Stimulated activated CD8-positive, alpha-beta memory T cell treated with anti-CD3 and anti-CD28 coated beads, Interleukin-15, amount 100 ng/mL, for 48 hours (primary cell): ENCODE measurements at places on chromosomes 7 and 10.

DNA sequence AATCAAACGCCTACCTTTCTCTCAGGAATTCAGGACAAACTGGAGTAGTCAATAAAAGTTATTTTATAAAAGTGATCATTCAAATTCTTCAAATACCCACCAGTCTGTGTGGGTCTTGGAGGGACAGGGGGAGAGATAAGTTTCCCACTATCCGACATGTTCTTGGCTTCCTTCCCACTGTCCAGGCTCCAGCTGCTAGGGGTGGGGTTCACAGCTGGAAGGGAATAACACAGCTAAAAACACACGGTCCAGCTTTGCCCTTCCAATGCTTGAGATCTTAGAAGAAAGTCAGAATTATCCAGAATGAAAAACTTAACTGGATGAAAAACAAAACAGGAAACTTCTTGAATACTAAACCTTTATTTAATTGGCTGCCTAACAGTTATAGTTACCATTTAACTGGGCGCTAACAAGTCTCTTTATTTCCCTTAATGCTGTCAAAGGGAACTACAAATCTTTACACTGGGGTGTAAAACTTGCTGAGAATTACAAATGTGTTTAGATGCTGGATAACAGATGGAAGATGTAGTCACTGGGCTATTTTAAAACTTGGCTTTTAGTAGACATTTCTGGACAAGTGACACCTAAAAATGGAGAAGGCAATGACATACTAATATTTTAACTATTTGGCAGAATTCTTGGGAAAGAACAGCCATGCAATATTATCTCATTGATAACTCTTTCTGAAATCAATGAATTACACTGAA lies 172.8 kb upstream of the IMMP2L start:
- no peak for DNase-seq

- no peak for DNase-seq
Measured at GRCh38 chr7:154968336-154969001, 34.5 kb downstream of the PAXIP1 start.

- no peak for DNase-seq
Measured at GRCh38 chr7:121202834-121203233, 126.0 kb upstream of the WNT16 start.

DNA sequence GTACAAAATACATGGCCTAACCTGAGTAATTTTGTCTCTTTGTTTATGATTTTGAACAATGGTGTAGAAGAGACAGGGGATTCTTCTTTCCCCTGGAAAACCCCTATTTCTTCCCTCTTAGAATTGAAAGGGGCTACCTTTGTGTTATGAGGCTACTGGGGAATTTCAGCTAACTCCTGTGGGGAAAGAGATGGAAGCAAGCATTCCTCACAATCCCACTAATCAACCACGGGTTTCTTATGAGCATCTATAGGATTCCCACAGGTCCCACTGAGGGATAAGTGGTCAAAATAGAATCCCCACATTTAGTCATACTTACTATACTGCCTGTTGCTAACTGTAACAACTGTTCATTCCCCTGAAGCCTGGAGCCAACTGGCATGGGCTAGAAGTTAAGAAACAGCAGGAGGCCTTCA lies 32.2 kb upstream of the ITGB8 start:
- DNase-seq = no peak

DNA sequence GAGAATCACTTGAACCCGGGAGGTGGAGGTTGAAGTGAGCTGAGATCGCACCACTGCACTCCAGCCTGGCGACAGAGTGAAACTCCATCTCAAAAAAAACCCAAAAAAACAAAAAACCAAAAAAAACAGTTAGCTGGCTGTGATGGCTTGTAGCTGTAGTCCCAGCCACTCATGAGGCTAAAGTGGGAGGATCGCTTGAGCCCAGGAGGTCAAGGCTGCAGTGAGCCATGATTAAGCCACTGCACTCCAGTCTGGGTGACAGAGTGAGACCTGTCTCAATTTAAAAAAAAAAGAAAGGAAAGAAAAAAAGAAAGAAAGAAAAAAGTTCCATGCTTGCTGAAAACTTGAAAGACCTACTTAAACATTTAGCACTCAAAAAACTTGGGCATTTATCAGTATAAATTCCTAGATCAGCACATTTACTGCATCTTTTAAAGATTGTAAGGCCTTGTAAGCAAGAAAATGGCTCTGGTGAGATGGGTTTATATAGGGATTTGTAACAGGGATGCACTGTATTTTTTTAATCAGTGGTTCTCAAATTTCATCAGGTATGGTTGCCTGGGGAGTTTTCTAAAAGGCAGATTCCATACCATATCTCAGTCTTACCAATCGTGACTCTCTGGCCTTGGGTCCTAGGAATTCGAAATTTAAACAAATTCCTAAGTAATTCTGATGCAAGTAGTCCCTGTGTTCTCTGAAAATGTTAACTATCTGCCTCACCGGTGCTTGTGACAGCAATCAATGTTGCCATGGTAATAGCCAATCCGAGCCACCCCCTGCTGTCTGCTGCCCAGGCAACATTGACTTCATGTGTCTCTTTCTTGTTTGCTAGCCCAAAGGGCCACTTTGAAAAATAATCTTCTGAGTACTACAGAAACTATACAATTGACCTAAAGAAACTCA lies 11.5 kb upstream of the NT5C2 start:
- DNase-seq = no peak

GRCh38 chr10:93236393-93237040 lies 162.8 kb downstream of the CYP26A1 start:
- no peak for DNase-seq

DNA sequence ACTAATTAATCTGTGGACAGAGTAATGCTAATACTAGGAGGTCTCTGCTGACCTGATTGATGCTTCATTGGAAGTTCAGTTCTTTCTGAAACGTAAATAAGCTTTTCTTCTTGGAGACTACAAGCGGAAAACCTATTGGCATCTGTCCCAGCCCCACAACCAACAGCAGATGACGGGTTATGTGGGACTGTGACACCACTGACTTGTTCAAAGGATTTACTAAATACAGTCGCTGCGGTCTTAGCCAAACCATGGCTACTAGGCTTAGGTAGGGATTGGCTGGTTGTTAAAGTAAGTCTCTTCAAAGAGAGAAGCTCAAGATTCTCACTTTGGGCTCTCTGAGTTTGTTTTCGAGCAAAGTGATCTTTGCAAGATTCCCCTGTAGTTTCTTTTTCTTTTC lies 68.3 kb downstream of the HYCC1 start:
- DNase-seq = no peak

DNA sequence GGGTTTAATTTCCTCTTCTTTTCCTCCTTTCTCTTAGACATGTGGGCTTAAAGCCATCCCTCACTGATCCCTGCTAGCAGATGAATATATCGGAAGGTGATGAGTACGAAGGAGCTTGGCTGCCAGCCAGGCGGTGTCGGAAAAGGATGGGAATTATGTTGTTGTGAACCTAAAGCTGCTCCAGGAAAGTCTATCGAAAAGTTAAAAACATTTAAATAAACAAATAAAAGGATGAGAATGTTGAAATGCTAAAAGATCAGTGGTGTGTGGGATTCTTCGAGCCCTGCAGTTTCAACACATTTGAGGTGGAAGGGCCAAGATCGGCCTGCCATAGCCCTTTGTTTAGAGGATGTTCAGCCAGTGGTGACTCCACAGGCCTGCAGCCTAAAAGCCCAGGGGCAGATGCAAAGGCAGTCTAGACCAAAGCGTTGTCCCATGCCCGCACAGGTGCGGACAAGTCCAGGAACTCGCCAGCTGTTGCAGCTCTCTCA lies 107.9 kb downstream of the JCAD start:
- no peak for DNase-seq

DNA sequence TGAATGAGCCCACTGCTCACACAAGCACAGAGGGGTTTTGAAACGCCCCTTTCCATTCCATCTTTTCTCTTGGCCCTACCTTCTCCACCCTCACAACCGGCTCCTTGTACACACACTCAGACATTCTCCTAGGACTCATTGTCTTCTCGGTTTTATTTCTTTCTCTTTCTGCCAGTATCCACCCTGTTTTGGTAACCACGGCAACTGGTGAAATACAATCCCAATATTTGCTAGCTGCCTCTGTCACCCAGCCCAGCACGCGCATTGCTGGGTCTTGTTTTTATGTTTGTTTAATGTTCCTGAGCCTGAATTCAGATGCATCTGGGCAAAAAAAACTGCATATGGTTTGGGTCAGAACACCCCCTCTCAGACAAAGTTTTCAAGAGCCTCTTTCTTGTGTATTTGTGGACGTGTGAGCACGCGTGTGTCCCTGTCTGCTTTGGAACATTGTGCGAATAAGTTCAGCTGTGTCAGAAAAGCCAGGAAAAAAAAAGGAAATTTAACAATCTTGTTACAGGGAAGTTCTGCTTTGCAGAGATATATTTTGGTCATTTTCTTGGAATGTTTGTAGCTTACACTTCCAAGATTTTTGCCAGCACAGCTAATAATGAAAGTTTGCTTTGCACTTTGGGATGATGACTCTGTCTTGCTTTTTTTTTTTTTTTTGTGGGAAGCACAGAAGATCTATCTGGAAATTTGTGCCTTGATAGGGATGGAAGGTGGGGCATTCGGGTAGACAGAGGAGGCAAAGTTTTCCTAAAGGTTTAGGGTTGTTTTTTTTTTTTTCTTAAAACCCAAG lies 225.9 kb downstream of the TRIL start:
- no peak for DNase-seq

GRCh38 chr10:61289813-61290212 lies 163.4 kb downstream of the TMEM26 start:
- no peak for DNase-seq

DNA sequence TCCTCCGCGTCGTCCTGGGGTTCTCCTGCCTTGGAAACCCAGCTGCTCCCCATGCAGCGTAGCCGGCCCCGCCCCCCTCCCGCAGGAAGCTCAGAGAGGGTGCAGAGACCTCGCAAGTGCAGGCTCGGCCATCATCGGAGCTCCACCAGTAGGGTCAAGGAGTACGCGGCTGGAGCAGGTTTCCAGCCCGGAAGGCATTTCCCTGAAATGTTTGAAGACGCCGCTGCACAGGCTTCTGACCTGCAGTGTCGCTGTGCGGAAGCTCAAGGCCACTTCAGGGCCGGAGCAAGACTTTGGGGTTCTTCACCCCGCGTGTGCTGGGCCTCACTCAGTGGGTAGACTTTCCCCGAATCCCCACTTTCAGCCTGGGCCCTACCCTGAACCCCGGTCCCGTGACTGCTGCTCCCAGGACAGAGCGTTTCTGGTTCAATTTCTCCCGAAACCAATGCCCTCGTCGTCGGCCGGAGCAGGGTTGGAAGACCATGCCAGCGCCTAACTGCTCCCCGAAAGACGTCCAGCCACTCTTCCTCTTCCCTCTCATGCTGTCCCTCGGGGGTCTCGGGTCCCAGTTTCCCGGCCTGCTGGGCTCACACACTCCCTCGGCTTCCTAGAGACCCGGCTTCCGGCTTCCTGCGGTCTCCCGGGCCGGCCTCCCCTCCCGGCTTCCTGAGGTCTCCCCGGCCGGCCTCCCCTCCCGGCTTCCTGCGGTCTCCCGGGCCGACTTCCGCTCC lies 52.1 kb downstream of the INSIG1 start:
- DNase-seq = no peak

DNA sequence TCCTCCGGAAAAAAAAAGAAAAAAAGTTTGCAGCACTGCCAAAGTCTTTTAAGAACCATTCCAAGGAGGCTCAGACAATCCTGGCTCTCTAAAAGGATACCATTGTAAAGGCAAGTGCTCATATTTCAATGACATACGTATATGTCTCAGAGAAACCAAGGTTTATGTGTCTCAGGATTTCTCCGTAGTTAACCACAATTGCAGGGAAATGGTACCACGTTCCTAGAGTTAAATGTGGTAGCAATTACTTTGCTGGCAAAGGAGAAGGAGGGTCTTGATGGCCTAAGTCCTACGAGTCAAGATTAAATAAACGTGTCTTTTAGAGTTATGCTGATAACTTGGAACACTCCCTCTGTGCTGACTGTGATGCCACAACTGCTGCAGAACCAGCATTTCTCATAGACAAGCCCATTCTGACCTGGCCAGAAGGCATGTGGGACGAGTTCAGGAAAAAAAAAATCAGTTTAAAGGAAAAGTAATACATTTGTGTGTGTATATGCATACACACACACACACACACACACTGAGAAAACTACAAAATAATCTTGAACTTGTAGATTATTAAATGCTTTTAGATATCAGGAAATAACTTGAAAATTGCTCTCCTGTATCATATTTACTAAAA lies 245.9 kb downstream of the FGFR2 start:
- DNase-seq = no peak

DNA sequence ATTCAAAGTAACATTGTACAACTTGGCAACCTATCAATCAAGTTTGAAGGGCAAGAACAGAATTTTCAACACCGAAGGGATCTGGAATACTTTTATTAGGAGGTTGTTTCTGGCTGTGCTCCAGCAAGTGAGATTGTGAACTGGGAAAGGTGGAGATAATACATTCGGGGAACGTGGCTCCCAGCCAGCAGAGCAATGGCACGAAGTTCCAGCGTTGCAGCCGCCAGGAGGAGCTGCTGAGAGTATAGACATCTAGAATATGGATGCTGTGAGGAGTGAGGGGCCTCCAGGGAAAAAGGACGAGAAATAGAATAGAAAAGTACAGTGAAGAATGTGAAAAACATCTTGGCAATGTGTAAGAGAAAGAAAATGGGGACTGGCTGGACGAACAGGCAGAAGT lies 69.5 kb downstream of the TCERG1L start:
- DNase-seq = no peak

- DNase-seq = no peak
Measured at GRCh38 chr7:88243345-88243909, 23.6 kb upstream of the SRI start.

DNA sequence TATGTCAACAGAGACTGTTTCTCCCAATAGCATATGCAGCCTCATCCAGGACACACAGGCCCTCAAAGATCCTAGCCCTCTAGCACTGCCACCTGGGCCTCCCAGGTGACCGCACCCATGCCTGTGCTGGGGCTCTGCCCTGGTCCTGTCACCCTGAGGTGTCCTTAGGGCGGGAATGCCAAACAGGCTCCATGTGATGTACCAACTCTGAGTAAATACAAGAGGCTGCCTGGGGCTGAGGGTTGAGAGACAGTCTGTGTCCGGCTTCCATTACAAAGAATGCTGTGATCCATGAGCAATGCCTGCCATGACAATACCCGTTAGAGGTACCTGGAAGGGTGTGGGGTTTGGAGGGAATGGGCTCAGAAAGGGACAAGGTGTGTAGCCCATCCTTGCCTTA lies 83.0 kb upstream of the KAT6B start:
- DNase-seq = no peak

GRCh38 chr10:70893227-70894006 lies 5.1 kb upstream of the PCBD1 start:
- no peak for DNase-seq

GRCh38 chr7:96187735-96188134 lies 134.2 kb downstream of the SLC25A13 start:
- DNase-seq = no peak
